ENCODE measurements at places on chromosomes 2 and 18.

DNA sequence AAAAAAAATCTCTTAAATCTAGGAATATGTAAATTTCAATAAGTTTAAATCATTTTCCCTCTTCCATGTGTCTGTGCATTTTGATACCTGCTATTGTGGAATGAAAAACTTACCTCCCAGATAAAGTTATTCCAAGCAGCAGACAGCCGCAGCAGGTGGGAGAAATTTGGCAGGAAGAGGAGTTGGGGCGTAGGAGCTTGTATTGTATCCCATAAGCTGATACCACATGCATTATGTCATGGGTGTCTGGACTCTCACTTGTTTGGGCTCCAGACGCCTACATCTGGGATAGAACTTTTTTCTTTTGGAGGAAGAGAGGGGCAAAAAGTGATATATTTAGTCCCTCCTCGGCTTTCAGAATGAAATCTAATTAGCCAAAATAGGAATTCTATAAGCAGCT, 59.3 kb upstream of the TCF4 start:
- no peak for DNase-seq

- DNase-seq, result no peak
These were observed 95.4 kb upstream of the CCDC85A start for GRCh38 chr2:56088411-56088810.

- no peak for DNase-seq
These were observed 146.5 kb downstream of the COPS8 start for GRCh38 chr2:237232166-237232565.

DNA sequence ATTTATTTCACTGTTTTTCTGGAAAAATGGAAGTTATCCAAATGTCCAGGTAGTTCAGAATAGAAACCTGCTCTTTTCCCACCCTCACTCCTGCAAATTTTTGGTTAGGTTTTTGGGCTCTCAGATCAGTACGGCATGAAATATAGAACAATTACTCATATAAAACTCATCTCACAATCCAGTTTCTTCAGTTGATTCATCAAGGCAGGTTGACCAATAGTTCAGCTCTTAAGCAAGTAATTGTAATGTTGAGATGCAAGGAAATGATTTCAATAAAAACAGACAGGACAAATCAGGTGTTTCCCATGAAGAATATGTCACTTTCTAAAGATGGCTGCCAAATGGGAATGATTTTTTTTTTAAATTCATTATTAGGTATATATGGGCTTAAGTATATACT, 2.0 kb downstream of the RAB27B start:
- no peak for DNase-seq

Data from islet precursor cell (in vitro differentiated cells).